ENCODE measurements at places on chromosomes 7 and 10.

GRCh38 chr7:154915600-154915999 lies 87.3 kb downstream of the PAXIP1 start:
- DNase-seq, result no peak

GRCh38 chr7:136058546-136058945 lies 81.4 kb upstream of the MTPN start:
- no peak for DNase-seq

DNA sequence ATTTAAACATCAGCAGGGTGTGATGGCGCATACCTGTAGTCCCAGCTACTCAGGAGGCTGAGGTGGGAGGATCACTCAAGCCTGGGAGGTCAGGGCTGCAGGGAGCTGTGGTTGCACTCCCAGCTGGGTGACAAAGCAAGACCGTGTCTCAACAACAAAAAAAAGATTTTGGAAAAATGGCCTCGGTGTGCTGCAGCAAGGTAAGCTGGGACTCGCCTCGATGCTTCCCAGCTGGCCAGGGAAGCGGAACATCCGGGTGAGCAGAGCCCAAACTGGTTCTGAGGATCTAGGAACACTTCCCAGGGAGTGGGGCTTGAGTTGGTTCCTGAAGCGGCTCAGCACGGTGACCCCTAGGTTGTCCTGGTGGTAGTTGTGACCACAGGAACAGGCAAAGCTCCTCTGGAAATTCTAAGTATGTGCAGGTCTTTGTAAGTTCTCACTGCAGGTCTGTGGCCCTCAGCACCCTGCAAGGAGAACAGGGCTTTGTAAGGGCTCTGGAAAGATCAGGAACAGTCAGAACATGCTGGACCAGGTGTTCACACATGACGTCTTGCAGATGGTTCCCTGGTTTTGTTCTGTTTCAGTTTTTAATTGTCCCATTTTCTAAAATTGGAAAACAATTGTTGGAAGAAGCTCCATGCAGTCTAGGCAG lies 38.6 kb upstream of the ZMIZ2 start:
- DNase-seq, result no peak

DNA sequence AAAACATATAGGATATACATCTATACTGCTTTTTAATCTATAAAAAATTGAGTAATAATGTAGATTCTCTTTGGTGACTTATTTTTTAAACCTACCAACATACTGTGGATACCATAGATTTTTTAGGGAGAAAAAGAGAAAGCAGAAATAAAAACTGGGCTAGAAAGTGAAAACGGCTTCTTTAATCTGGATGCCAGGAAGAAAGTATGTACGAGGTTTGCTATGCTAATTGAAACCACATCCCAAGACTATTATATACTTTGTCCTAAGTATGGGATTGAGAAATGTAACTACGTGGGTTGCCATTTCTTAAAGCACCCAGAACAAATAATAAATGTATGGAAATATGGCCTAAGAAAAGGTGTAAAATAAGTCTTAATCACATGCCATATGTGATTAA lies 129.0 kb upstream of the NFE2L3 start:
- DNase-seq, result no peak

DNA sequence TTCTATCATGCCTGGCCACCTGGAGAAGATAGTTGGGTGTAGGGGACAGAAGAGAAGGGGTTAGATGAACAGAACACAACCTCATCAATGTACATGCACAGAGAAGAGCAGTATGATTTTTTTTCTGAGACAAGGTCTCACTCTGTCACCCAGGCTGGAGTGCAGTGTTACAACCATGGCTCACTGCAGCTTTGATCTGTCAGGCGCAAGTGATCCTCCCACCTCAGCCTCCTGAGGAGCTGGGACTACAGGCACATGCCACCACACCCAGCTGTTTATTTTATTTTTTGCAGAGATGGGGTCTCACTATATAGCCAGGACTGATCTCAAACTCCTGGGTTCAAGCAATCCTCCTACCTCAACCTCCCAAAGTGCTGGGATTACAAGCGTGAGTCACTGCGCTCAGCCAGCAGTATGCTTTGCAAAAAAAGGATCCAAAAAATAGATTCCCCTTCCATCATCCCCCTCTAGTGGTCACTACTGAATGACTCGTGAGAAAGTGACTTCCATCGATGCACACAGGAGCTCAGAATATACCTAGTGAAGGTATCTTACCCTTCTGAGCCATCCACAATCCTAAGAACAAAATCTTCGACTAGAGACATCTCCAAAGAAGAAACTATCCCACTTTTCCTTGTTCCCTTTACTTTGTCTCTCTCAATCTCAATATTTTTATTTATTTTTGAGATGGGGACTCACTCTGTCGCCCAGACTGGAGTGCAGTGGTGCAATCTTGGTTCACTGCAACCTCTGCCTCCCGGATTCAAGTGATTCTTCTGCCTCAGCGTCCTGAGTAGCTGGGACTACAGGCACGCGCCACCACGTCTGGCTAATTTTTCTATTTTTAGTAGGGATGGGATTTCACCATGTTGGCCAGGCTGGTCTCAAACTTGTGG lies 21.0 kb downstream of the ZCWPW1 start:
- DNase-seq, result peak; percentile 84

- DNase-seq, result peak; percentile 69
Measured at GRCh38 chr7:69598081-69598486, at the start of gene AUTS2. AUTS2 (plus strand) TSS chr7:69598475; CDS start chr7:69599654, 1,179 bp downstream.

DNA sequence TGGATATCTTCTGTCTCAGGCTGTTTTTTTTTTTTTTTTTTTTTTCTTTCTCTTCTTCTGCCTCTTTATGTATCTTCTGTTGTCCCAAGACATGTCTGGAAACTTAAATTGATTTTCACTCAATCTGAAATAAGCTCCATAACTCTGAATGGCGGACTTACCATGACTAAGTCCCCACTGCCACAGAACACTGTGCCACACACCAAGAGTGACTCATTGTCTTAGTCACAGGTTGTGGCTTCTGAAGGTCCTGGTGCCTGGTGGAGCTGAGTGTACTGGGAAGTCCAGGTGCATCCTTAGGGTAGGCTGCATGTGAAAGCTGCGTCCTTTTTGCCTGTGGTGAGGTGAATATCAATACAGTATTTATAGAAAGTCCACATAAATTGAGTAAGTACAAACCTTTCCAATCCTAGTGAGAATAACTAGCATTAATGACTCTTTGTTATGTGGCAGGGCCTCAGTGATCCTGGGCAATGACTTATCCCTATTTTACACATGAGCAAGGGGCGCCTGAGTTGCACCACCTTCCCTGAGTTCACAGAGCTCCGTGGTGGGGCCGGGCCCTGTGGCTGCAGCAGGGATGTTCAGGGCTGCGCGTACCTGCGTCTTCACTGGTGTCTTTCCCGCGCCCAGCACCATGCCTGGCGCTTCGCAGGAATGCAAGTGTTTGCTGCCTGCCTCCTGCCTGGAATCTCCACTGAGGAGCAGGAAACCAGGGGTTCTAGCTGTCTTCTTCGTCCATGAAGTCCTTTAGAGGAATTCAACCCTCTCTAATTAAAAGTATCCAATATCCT lies 4.3 kb downstream of the PFKP start:
- peak; percentile 93 for DNase-seq

DNA sequence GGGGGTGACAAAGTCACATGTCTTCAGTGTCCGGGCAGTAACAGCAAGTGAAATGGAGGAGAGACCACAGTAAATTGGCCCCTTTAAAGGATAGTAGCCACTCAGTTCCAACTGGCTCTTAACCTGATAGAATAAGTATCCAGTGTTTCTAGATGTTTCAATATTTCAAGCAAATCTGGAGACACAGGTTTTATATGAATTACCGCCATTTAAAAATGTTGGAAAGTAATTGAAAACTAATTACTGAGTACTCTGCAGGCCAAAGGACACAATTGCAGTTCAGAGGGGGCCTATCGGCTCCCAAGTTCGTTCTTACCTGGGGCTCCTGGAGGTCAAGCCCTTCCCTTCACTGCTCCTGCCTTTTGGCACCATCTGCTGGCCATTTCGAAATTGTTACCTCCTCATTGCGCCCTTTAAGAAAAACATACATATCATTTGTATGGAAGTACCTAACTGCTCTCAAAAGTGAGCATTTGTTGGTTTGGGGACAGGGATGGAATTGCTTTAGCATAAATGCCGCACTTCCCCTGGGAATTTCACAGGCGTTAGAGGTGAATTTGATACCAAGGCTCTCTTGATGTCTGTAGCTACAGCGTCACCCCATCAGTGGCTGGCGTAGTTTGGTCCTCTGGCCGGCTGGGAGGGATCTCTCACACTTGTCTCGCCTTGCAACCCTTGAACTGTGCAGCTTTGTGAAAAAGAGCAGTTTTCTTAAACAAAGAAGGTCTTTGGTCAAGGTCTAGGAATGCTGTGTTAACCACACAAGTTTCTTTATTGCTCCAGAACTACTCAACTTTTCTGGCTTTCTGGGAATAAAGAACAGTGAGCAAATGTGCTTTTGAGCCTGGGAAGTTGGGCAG lies 220.0 kb downstream of the ARHGAP21 start:
- DNase-seq, result peak; percentile 42

DNA sequence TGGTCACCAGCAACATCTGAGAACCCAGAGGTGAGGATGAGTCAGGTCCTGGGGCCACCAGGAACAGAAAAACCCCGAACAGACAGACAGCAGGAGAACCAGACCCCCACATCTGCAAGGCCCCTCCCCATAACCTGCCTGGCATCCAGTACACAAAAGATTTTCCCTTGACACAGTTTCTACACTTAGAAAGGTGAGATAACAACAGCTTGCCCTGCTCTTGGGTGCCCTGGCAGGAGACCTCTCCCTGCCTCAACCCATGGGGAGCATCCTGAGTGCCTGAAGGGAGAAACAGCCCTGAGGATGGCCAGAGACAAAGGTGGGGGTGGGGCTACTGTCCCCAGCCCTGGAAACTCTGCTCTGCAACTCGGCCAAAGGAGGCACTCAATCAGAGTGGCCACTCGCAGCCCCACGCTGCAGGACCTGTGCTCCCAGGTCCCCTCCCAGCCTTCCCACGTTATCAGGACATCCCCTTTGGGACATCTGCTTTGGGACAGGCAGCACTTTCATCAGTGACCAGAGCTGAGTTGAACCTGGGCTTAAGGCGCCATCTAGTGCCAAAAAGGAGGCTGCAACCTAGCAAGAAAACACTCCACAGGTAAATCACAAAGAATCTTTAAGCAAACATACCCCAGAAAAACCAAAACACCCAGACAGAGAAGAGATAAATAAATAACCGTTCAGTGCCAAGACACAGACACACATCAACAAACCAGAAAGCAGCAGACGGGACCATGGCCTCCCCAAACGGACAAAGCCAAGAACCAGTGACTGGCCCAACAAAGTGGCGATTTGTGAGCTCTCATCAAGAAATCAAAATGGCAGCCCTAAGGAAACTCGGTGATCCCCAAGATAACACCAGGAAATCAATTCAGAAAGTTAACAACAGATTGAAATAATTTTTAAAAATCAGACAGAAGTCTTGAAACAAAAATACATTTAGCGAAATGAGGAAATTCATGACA lies 233.7 kb downstream of the PTPRN2 start:
- peak; percentile 25 for DNase-seq

- DNase-seq, result no peak
Measured at GRCh38 chr7:153381275-153382040, 621.9 kb downstream of the ACTR3B start.

DNA sequence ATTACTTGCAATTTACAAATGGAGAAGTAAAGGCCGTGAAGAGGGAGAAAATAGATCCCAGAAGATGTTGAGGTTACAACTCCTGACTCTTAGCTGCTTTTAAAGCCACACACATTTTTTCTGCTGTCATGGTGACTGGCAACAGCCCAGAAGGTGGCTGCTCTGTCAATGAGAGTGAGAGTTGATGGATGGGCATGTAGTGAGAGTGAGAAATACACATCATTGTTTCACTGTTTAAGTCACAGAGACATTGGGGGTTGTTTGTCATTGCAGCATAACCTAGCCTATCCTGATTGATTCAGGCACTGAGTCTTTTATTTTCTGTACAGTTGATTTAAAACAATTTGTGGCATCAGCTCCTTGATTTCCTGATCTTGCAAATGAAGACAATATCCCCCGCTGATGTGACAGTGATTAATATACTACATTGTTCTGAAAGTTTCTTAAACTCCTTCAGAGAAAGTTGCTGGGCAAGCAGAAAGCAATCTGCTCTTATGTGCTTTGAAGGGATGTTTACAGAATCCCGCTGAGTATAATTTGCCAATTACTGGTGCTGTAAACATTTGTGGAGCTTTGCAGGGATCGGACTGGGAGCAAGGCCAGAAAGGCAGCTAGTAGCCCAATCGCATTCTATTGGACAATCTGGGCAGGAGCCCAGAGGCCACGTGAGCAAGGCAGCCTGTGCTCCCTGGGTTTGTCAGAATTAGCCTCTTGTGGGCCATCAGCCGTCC lies 229.6 kb downstream of the PRPF18 start:
- peak; percentile 83 for DNase-seq

- DNase-seq, result no peak
Measured at GRCh38 chr7:13998866-13999265, 9.4 kb upstream of the ETV1 start.

- peak; percentile 12 for DNase-seq
Measured at GRCh38 chr7:110347081-110347480, 743.8 kb upstream of the LRRN3 start.

- peak; percentile 57 for DNase-seq
Measured at GRCh38 chr7:41103331-41103730, 599.6 kb downstream of the INHBA start.

DNA sequence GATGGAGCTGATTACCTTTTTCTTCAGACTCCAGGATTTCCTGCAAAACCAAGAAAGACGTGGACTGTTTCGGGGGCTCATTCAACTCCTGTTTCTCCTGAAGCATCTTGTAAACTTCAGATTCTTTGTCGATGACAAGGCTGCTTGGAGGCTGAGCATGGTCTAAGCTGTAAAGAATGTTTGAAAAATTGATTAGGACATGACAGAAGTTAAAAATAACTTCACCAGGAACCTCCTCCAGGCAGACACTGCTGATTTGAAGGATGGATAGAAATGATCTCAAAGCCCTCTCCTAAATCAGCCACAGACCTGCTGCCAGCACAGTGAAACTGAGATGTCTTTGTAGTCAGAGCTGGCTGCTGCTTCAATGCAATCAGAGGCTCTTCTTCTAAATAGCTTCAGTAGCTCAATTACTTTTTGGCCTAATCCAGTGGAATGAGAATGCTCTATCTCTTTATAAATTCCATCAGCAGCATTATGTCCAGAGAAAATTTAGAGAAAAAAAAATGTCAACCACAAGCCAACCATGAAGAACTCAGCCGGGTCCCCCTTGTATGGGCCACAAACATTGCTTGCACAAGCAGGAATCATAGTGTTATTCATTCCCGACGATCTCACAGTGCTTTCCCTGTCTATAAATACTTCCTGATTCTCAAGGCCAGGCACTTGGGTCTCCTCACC lies 43.5 kb downstream of the PDLIM1 start:
- peak; percentile 92 for DNase-seq

- DNase-seq, result peak; percentile 86
Measured at GRCh38 chr7:23467806-23468525, 2.3 kb downstream of the IGF2BP3 start.

GRCh38 chr7:149367418-149368180 lies 93.3 kb downstream of the ZNF777 start:
- no peak for DNase-seq

GRCh38 chr7:103592844-103593243 lies 146.8 kb upstream of the SLC26A5 start:
- no peak for DNase-seq

All from iris pigment epithelial cell (primary cell).